ENCODE measurements at places on chromosomes 11 and 22.

- no peak for DNase-seq
These were observed 28.1 kb downstream of the SBF2 start for GRCh38 chr11:10265936-10266335.

GRCh38 chr22:40714499-40715337 is 35.4 kb downstream of the MCHR1 start:
- no peak for DNase-seq

DNA sequence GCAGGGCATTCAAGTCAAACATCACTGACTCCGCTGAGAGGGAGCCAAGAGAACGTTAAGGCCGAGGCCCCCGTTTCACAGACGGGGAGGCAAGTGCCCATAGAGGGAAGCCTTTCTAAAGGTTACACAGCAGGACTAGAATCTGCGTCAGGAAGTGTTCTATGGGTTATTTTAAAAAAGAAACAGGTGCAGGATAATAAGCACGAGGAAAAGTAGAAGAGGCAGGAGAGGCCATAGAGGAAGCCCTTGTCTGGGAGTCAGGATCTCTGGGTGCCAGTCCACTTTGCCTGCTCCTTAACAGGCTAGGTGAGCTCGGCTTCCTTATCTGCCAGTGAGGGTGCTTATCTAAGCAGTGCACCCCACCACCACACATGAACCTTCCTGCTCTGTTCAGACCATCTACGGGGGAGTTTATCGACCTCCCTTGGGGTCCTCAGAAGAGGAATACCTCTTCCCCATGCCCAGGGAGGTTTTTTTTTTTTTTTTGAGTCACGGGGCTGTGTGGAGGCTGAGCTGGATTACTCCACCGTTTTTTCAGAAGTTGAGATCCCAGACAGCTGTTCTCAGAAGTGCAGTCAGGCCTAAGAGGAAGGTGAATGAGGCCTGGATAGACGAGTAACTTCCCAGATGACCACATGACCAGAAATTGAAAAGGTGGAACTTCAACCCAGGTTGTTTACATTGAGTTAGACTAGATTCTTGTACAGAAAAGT is 1.2 kb upstream of the FCHSD2 start:
- DNase-seq = peak; percentile 64

- peak; percentile 76 for DNase-seq
These were observed 612 bp downstream of the XBP1 start for GRCh38 chr22:28799606-28800307.

DNA sequence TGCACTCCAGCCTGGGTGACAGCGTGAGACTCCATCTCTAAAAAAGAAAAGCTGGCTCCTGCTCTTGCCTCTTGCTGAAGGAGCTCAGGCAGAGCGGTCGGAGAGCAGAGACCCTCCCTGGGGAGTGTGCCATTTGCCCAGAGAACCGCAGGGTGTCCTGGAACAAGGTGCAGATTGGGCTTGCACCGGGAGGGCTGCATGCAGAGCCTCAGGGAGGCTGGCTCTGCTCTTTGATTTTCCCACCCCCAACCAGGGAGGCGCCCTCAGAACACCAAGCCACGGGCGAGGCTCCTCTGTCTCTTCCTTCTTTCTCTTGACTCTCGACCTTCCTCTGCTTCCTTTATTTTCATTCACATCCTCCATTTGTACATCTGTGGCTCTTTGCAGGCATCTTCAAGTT is 889.1 kb downstream of the OPCML start:
- DNase-seq = no peak

- DNase-seq = no peak
These were observed 51.4 kb downstream of the PKNOX2 start for GRCh38 chr11:125215976-125216375.

DNA sequence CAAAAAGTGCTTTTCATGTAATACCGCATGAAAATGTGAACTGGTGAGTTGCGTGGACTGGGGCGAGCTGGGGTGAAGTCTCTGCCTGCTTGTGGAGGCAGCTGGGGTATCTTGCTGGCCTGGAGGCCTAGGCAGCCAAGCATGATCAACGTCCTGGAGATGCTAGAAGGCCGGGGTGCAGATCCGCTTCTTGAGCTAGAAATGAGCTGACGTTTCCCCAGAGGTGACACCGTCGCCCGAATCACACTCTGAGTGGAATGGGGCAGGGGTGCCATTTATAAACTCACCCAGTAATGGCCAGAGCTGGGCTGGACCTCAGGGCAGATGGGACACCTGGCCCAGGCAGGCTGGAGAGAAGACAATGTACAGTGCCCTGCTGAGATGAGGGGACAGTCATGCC is 1513.0 kb downstream of the TBC1D22A start:
- DNase-seq = no peak

GRCh38 chr22:29487426-29487986 is 7.5 kb downstream of the NEFH start:
- no peak for DNase-seq

GRCh38 chr11:19279451-19279850 is 38.7 kb upstream of the E2F8 start:
- DNase-seq = no peak

Data from suppressor macrophage treated with lipopolysaccharide for 4 hours (primary cell).